ENCODE measurements at places on chromosomes 3 and 15.
A peak's percentile ranks its signal among the peaks of the same experiment; 100 is the strongest.

GRCh38 chr15:101676921-101677329 is 24.7 kb upstream of the TM2D3 start:
- no peak for DNase-seq

- no peak for DNase-seq
These were observed 136.5 kb upstream of the RASGRP1 start for GRCh38 chr15:38701149-38701548.

- no peak for DNase-seq
These were observed 1.9 kb downstream of the GATM start for GRCh38 chr15:45376300-45376928.

- no peak for DNase-seq
These were observed 46.0 kb downstream of the KLF13 start for GRCh38 chr15:31372635-31373091.

DNA sequence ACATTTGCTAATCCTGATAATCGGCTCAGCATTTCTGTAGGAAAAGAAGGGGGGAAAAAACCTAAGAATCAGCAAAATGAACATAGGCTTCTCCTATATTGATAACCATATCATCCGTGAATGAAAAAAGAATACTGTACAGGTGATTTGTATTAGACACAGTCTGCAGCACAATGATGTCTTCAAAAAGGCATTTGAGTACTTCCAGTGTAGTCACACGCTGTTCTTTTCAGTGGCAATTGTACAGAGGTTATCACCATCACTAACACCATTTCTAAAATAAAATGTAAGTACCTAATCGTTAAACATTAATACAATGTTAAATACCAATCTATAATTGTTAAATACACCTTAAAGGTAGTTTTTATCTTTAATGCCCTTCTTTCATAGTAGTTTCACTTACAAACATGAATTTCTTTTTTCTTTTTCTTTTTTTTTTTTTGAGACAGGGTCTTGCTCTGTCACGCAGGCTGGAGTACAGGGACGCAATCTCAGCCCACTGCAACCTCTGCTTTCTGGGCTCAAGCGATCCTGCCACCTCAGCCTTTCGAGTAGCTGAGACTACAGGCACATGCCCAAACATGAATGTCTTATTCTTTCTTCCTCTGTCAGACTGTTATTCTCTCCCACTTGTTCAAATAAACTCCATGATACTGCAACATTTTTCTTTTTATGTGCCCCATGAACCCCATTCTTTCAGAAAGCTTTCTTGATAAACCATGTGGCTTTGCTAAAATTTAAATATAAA is 18.4 kb downstream of the GOLGB1 start:
- DNase-seq = no peak

- DNase-seq = peak; percentile 12
These were observed 2.0 kb upstream of the SOX2 start for GRCh38 chr3:181709537-181710279.

- DNase-seq = no peak
These were observed 64.7 kb upstream of the ACAD9 start for GRCh38 chr3:128814519-128815317.

DNA sequence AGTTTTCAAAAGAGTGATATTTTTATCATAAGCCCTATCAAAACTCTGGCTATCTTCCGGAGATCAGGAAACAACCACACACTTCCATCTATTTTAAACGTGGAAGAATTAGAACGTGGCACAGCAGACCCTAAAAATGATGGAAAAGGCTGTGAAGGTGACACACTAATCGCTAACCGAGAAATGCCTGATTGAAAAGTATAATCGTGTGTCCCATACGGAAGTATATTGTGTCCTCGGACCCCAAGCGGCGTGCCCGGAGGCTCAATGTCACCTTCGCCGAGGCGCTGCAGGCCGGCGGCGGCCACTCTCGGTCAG is 642 bp downstream of the COX5A start:
- DNase-seq = no peak

- DNase-seq = no peak
These were observed 63.7 kb downstream of the ZIC1 start for GRCh38 chr3:147472846-147473245.

DNA sequence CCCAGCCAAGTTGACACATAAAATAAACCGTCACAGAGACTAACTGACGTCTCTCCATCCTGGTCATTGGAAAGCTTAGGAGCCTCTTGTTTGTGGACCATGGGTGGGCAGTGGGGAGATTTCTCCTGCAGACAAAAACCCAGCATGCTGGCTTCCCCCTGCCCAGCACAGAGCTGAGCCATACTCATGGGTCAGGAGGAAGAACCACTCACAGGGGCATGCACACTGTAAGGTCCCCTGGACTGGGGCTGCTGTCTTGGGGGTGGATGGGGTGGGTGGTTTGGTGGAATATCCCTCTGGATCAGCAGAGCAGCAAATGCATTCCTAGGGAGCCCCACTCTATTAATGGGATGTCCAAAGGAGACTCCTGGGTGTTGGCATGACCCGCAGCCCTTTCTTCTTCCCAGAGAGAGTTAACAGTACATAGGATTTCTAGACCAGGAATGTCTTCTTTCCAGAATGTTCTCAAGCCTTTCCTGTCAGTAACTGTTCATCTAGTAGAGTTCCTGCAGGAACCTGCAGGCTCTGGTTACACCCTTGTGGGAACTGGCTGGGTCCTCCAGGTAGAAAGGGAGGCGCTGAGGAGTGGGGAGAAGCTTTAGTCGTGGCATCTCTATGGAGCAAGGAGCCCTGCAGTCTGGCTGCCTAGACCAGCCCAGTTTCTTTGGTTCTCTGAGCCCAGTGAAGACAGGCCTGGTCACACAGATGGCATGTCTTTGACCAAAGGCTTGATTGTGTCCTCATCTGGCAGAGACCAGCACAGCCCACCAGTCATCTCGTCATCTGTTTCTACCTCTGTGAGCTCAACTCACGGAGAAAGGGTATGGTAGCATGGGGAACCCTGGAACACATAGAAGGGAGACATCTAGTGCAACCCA is 73.4 kb upstream of the PRR23C start:
- no peak for DNase-seq

- no peak for DNase-seq
These were observed 58.1 kb downstream of the CD200 start for GRCh38 chr3:112390783-112391641.

DNA sequence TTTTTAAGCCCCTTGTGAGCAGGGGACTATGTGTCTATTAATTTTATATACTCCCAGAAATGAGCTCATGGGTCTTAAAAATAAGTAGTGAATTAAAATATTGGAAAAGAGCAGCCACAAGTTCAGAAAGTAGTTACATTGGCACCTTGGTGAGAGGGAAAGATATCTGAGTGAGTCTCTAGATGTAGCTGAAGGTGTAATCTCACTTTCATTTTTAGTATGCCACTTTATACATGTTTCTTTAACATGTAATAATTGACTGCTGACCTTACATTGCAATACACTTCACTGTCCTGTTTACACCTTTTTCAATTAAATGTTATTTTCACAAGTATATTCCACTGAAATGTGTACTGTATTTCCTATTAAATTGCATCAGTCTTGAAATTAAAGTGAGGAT is 12.1 kb upstream of the PAK6 start:
- DNase-seq = no peak

GRCh38 chr3:183634707-183635106 is 716 bp upstream of the KLHL24 start:
- DNase-seq = no peak

DNA sequence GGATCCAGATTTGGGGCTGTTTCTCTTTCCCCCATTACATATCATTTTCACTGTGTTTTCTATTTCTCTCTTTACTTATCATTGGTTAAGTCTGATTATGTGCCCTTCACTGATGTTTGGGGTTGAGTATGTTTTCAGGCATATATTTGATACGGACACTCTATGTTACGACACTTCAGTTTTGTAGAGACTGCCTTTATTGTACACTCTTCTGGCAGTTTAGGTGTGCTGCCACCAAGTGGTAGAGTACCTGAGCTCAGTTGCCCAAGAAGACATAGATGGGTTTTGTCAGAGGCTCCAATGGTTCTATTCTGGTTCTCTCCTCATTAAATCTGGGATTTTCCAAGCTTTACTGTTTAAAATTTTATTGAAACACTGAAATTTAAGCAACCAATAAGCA is 255.0 kb upstream of the ROPN1 start:
- no peak for DNase-seq

GRCh38 chr15:40115670-40116093 is 7.0 kb upstream of the BMF start:
- DNase-seq = no peak

DNA sequence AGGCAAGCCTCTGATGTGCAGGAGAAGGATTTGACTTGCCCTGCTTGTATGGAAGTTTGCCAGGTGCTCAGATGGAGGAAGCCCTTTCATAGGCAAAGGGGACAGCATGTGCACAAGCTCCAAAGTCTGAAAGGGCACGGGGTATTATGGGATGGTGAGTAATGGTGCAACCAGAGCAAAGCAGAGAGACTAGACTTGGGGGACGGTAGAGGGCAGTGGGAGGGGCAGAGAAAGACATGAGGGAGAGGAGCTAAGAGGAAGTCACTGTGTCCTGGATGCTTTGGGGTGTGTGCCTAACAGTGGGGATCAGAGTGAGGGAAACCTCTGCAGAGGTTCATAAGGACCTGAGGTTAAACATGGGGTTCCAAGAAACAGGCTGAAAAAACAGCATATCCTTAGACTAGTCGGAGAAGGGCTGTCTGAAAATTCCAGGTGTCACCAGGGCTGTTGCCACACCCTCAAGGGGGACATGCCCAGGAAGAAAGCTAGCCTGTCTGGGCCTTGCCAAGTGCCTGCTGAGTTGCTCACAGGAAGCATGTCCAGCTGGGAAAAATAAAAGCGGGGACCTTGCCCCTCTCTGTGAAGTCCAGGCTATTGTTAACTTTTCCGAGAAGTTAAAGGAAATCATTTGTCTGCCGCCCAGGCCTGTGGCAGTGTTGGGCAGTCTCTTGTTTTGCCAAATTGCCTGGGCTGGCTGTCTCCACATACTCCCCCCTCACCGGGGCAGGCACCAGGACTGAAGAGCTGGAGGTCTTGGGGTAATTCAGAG is 47.1 kb downstream of the HRH1 start:
- no peak for DNase-seq

DNA sequence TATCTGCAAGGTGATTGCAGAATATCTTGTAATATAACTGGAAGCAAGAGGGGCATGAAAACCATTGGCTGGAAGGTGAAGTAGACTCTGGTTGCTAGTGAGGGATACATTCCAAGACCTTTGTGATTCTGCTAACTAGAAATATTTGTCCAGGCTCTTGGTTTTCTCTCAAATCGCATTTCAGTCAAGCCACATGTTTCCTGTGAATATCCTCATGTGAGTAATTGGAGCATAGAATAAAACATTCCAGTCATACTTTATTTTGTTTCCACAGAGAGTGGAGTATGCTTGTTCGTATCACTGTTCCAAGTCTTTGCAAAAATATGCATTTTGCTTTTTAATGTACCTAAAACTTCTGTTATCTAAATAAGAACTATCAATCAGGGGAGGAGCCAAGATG is 850.0 kb downstream of the EPHA3 start:
- DNase-seq = no peak

- DNase-seq = no peak
These were observed 985.6 kb downstream of the EPHA3 start for GRCh38 chr3:90092994-90093393.

DNA sequence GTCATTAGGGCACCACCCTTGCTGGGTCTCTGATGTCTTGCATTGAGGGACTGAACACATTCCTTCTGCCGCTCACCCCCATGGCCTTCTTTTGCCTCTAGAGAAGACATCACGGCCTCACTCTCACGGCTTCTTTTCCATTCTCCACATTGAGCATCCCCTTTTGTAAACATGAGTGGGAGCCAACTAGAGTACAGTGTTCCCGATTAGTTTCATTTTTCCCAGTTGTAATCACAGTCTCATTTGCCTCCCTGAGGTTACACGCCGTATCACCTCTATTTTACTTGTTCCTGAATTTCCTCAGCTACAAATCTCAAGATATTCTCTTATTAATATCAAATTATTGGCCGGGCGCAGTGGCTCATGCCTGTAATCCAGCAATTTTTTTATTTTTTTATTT is 17.5 kb downstream of the USP13 start:
- no peak for DNase-seq

GRCh38 chr3:136343873-136344555 is 93.9 kb downstream of the PCCB start:
- DNase-seq = no peak

- DNase-seq = no peak
These were observed 977 bp downstream of the CDC25A start for GRCh38 chr3:48187301-48187578.

GRCh38 chr15:29170521-29170920 is 99.1 kb downstream of the NSMCE3 start:
- no peak for DNase-seq

DNA sequence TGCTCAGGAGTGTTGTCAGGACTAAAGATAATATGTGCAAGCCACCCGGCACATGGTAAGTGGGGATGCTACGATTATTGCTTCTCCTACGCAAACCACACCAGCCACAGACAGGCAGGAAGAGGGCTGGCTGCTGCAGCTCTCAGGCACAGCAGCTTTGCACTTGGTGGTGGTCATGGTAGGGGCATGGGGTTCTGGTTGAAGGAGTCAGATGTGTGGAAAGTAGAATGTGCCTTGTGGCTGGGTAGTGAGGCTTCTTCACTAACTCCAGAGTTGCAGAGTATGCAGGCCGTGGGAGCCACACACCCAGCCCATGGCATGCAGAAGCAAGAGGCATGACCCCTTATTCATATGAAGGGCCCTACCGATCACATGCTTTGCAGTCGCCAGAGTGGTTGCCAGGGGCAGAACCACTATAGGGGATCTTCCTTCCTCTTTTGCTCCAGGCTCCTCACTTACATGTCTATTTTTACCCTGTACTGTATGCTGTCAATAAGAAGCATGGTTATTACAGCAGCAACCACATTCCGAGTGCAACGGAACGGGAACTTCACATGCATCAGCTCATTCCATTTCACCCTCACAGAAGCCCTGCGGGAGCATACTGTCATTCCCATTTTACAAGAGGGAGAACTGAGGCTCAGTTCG is 59.2 kb upstream of the HERC1 start:
- DNase-seq = peak; percentile 54

- DNase-seq = no peak
These were observed 247.4 kb downstream of the KBTBD8 start for GRCh38 chr3:67245545-67245944.

DNA sequence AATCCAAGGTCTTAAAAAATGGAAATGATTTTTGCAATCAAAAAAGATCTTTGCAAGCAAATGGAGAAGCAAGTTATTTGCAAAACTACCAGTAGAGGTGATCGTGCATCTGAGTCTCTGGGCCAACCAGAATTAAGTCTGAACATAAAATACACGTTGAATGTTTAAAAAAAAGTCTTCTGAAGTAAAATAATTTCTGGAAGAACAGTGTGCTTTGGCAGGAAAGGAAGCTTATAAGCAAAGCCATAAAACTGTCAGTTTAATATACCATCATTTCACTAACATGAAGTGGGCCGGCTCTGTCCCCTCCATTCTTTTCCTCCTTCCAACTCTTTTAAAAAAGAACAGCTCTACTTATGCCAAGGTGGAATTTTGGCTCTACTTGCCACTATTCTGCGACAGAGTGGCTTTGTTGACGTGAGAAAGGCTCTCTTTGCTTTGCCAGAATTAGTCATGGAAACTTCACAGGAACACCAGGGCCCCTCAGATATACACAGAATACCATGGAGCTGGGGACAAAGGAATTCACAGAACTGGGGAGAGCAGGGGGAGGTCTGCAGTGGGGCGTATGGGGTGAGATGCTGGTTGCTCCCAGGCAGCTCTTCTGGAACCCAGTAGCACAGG is 29.8 kb downstream of the FSTL1 start:
- DNase-seq = no peak

All from activated CD8-positive, alpha-beta memory T cell treated with anti-CD3 and anti-CD28 coated beads for 4 hours (primary cell).